Stimulated activated CD4-positive, alpha-beta T cell treated with anti-CD3 and anti-CD28 coated beads, TNF-alpha, amount 100 ng/mL, for 48 hours (primary cell): ENCODE measurements at places on chromosomes 7 and 10.
A peak's percentile ranks its signal among the peaks of the same experiment; 100 is the strongest.

DNA sequence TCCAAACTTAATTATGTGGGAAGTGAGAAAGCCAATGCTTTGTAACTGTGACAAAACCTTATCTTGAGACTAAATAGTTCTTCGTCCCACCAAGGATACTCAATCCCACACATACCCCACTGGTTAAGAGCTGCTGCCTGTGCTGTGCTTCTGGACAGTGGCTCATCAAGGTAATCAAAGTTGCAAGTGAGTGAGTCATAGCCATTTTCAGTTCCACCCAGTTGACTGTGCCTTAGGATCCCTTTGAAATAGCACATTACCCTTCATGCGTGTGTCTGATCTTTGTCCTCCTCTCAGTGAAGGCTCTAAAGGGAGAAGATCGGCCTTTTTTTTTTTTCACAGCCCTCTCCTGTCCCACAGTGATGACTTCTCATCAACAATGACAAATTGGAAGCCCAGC, 706.0 kb upstream of the AUTS2 start:
- DNase-seq = no peak

GRCh38 chr10:128377364-128377987, 251.3 kb upstream of the MKI67 start:
- no peak for DNase-seq

DNA sequence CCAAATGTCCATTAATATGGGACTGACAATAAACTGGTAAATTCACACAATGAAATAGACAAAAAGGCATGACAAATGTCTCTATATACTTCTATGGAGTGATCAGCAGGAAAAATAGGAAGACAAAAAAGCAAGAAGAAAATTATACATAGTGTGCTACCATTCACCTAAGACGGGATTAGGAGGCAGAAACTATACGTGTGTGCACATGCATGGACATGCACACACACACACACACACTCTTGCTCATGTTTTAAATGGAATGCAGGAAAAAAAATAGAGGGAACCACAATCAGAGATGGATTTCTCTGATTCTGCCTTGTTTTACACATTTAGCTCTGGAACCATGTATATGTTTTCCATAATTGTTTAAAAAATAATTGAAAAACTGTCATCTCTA, 119.0 kb downstream of the ZFAND4 start:
- no peak for DNase-seq

DNA sequence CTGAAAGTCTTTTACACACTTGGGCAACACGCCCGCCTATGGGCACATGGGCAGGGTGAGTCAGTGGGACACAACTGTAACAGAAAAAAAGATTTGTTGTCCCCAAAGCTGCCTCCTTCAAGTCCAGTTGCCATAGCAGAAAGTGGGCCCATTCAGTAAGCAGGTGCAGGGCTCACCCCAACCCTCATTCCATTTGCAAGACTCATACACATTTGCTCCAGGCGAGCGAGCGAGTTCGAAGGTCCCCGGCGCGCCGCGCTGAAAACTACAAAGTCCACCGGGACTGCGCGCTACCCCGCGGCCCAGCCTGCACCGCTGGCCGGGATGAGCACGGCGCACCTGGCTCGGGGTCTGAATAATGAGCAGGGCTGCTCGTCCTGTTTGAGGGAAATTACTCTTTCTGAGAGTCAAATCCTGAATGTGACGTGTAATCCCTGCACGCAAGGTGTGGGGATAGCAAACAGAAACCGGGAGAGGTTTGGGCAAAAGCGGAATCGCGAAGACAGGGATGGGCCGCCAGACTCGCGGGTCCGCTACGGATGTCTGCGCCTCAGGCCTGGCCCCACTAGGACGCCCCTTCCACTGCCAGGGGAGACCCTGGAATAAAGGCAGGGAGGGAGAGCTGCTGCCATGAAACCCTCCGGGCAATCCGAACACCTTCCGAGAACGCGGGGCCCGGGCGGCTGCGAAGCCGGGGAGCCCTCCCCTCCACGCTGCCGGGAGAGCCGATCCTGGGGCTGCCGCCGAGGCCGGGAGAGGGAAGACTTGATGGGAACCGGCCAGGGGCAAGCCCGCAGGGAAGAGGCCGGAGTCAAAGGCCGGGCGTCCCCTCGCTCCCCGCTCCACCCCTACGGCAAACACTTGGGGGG, 982 bp downstream of the COBL start:
- no peak for DNase-seq

DNA sequence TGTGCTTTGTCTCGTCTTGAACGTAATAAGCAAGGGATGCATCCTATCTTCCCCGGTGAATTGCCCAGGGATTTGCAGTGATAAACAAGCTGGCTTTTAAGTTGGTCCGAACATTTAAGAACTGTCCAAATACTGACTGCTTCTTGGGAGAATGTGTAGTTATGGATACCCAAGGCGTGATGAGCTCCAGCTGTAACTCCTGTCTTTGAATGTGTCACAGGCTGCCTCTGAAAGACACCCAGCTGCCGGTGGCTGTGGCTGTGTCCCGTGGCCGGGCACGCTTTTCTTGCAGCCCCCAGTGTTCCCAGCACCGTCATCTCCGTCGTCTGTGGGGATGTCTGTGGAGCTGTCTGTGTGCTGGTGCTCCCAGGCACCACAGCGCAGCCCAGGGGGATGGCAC, 118.1 kb downstream of the GLRX3 start:
- DNase-seq = no peak

DNA sequence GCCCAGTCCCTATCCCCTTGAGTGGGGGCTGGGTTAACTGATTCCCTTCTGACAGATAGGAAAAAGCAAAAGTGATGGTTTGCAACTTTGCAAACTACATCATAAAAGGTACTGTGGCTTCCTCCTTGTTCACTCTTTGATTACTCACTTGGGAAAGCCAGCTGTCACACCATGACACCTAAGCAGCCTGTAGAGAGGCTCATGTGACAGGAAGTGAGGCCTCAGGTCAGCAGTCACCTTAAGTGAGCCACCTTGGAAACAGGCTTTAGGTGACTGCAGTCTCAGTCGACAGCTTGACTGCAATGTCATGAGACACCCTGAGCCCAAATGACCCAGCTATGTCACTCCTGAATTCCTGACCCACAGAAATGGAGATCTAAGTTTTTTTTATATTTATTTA, 4.3 kb upstream of the CHCHD2 start:
- DNase-seq = no peak

GRCh38 chr7:111392294-111392693, 170.0 kb downstream of the IMMP2L start:
- no peak for DNase-seq

DNA sequence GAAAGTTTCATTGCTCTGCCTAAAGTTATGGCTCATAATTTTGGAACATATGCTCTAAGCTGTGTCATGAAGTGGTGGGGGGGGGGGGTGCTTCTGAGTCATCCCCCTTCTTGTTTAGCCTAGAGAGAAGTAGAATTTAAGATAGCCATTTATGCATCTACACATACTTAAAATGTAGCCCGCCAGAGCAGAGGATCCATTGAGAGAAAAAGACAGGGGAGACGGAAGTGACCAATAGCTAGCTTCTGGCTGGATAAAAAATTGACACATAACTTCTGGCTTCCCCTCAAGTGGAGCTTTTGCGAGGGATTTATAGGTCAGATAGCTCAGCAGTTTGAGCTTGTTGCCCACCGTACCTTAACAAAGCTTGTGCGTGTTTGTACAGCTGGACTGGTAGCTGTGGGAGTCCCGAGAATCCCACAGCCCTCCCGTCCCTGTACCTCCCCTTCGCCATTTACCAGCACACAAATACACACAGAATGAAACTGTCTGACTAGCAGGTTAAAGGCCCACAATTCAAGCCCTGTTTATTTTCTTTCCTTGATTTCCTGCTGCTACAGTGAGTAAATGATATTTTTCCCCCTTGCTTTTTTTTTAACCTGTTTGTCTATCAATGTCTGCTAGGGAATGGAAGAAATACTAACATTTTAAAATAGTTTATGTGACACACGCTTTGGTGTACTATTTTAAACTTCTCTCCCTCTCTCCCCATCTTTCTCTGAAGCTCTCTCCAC, 232.6 kb upstream of the FERD3L start:
- DNase-seq = no peak

DNA sequence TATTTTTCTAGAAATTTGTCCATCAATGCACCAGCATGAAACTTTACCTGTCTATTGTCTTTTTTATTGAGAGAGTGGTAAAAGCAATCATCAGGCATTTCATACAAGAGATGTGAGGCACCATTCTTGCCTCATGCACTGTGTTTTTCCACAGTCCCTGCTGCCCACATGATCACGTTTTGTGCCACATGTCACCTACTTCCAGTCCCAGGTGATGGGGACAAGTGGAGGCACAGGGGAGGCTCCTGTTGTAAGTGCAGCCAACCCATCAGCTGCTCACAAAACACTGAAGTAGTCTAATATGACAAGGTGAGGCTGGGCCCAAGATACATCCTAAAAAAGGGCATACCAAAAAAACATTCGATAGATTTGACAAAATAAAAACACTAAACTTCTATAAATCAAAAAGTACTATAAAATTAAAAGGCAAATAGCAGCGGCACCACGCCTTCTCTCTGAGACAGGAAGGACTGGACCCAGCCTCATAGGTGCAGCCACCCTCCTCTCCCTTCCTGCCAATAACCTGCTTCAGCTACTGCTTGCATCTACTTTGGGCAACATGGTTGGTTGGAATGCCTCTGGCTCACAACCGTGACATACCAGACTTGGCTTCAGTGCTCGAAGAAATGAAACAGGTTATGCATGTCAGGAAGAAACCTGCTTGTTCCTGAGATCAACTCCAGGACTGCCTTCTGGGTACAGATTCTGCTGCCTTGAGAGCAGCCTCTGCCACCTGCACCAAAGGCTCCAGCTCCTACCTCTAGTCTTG, 2.3 kb downstream of the ZC3HAV1L start:
- DNase-seq = no peak

DNA sequence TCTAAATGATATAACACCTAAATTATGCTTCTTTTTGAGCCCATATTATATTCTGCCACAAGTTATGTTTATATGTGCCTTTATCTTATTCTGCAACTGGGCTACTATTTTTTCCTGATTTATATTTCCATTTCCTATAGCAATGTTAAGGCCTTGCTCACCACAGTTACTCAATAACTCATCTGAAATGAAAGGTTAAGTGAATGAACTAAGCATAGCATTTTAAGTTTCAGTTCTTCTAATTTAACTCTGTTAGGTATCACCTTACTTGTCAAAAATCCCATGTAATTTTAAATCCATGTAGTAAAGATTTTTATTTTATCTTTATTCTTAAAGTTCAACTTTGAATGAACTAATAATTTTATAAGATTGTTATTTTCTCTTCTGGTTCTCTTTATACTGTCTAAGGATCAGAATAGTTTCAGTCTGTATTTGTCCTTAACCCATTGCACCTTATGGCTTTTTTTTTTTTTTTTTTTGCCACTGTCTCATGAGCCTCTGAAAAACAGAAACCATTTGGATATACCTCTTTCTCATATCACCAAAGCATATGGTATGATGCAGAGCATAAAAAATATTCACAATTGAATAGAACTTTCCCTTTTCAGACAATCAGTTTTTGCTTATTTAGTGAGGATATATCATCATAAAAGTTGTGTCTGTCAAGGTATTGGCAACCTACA, 301.8 kb upstream of the ZWINT start:
- DNase-seq = no peak

DNA sequence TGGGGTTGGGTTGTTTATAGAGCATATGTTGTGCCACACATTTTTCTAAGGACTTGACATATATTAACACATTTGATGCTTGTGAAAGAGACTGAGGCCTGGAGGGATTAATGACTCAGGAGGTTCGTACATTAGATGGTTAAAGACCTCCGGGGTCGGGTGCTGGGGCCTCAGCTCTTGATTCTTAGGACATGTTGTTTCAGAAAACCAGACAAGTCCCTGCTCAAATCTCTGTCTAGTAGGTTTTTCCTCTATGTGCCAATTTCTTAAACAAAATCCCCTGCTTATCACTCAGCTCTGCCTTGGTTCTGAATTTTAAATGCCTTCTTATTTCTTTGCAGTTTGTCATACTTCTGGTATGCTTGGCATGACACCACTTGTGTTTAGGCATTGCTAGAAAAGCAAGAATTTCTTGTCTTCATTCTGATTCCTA, 5.8 kb downstream of the UPP1 start:
- DNase-seq = no peak

GRCh38 chr7:27615420-27616185, 47.1 kb downstream of the HIBADH start:
- DNase-seq = no peak

- no peak for DNase-seq
Measured at GRCh38 chr7:27097686-27098577, 2.1 kb upstream of the HOXA1 start.

GRCh38 chr10:103982639-103983038, 15.7 kb downstream of the SLK start:
- no peak for DNase-seq

DNA sequence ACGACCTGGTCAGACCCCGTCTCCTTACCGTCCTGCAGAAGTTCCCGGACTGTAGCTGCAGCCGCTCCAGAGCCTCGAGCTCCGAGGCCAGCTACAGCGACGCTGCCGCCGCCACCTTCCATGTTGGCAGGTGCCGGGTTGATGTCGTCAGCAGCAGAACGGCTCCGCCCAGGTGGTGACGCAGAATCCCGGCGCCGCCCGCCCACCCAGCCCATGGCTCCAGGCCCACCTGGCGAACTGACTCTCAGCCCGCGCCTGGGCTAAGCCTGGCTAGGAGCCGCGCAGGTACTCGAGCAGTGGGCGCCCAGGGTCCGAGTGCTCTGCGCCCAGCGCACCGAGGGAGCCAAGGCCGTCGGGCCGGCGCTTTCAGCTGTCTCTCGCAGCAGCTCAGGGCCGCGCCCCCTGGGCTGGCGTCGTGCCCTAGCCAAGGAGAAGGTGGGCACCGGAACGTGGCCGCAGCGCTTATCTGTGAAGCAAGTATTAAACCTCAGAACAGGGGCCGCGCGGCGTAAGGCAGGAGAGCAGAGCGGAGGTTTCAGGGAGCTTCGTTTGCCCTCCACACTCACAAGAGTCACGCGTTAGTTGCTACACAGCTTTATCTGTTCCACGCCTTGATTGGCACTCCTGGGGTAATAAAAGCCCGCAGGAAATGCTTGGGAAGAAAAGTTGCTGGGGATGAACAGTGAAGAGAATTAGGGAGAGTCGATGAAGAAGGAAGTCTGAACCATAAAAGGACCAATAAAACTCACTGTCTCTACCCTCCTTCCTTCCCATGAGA, at the start of the genes COG5 and DUS4L:
Gene COG5, minus strand, starts transcription at position 146 of the 778 bp plus-strand sequence. Its CDS starts 24 bp downstream, at position 122.
Gene DUS4L, plus strand, starts transcription at position 197 of the 778 bp plus-strand sequence. CDS start 3,100 bp downstream, outside the sequence.
- peak; percentile 82 for DNase-seq

DNA sequence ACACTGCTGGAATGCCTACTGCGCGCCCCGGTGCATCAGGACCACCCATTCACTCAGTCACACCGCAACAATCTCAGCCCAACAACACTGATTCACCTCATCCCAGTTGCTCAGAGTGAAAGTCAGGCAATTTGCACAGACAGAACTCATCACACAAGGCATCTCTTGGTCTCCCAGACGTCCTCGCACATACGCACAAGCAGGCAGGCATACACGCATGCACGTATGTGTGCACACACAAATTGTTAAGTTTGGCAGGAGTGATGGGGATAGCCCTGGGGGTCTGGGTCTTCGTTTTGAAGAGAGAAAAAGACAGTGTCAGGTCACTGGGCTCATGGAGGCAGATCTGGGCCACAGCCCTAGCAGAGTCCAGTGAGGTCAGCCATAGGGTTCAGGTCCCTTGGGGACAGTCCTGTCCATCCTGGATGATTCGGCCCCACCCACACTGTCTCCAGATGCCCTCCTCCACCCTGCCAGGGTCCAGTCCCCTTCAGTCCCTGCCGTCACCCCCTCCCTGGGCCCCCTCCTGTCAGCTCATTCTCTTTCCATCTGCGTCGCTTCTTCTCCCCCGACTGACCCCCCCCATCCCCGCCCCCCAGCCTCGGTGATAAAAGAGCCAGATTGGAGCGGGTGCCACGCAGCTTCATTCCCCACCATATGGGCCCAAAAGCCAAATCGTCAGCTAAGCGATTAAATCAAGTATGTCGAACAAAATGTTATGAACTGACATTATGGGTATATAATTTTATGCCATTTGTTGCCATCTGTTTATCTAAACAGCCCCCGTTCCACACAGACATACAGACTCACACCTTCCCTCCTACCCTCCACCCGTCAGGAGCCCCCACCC, 48.5 kb upstream of the SLF2 start:
- no peak for DNase-seq
